ENCODE measurements at places on chromosomes 13 and 19.
A peak's percentile ranks its signal among the peaks of the same experiment; 100 is the strongest.

GRCh38 chr13:108283110-108283509, 13.6 kb downstream of the TNFSF13B start:
- no peak for DNase-seq

- no peak for DNase-seq
Measured at GRCh38 chr19:41030651-41031050, 39.6 kb downstream of the CYP2B6 start.

DNA sequence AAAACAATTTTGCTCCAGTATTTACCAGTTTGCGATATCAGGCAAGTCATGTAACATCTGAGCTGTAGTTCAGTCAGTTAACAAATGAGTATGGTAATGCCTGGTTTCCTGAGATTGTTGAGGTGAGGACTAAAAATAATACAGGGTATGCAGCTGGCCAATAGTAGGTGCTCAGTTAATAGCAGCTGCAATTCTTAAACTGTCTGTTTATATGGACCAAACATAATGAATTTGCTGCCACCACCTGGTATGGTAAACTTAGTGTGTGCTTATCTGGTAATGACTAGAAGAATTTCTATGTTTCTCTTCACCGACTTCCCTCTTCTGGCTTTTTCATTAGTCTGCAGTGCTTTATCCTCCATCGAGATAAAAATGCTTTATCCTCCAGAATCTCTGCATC, 9.1 kb downstream of the ZMYM2 start:
- no peak for DNase-seq

- DNase-seq, result no peak
Measured at GRCh38 chr13:30618186-30618929, 638 bp downstream of the USPL1 start.

GRCh38 chr13:94968040-94968756, 255.9 kb upstream of the SOX21 start:
- no peak for DNase-seq

DNA sequence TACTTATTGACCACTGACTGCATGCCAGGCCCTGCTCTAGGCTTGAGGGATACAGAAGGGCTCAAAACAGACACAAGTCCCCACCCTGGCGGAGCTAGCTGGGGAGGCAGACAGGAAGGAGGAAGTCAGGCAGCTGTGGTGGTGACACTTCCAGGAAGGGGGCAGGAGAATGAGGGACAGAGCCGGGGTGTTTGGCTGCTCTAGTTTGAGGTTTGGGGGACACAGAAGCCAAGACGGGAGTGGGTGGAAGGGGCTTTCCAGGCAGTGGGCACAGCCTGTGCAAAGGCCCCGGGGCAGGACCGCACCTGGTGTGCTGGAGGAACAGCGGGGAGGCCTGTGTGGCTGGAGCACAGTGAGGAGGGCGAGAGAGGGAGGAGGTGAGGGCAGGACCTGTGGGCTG, 4.0 kb downstream of the MRPL54 start:
- DNase-seq, result no peak

GRCh38 chr13:86445206-86445605, 646.0 kb upstream of the SLITRK6 start:
- DNase-seq, result no peak

GRCh38 chr13:71619096-71619495, 247.9 kb downstream of the DACH1 start:
- no peak for DNase-seq

DNA sequence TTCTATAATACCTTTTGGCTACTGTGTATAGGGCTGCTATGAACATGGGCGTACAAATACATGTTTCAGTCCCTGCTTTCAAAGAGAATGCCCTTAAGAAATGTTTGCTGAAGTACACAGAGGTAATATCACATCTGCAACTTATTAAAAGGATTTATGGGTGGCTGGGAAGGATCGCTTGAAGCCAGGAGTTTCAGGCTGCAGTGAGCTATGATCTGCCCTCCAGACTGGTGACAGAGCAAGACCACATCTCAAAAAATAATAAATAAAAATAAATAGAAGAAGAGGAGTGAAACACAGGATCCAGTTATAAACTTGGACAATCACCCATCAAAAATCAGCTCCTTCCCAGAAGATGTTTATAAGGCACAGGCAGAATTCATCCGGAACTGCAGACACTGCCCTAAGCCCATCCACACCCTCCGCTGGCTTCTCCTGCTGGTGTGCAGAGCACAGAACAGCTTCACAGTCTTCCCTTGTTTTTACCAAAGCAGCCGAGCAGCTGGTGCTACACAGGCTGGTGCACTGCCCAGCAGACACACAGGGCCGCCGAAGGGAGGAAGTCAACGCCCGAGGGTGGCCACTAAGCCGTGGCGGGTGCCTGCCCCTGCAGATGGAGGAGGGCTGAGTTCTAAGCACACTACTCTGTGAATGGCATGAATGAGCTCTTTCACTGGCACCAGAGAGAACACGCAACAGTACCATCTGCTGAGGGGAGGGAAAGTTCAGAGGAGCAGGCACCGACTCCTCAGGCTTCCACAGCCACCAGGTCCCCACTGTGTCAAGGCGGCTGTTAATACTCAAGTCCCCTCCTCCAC, 44.0 kb downstream of the BRD4 start:
- DNase-seq, result no peak

DNA sequence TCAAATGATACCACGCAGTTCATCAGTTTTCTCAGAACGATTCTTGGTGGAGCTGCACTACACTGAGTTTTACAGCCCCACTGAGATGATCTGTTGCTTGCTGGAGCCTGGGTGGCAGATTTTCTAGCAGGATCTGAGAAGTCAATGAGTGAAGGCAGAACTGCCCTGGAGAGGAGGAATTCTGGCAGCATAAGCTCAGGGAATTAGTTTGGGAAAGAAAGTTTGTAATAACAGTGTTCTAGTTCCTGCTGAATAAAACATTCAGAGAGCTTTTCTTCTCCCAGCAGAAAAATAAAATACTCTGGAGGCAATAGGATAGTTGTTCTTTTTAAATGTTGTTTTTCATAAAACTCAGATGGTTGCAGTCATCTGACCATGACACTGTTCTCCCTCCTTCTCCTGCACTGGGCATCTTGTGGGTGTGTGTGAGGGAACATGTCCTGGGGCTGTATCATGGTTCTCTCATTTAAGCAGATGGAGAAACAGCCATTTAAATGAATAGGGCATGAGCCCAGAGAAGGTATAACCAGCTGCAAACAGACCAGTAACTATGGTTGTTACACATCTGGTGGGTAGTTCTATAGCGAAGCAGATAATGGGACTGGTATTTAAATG, 29.6 kb downstream of the OLFM4 start:
- no peak for DNase-seq

- no peak for DNase-seq
Measured at GRCh38 chr13:49348751-49349150, 95.1 kb downstream of the CAB39L start.

DNA sequence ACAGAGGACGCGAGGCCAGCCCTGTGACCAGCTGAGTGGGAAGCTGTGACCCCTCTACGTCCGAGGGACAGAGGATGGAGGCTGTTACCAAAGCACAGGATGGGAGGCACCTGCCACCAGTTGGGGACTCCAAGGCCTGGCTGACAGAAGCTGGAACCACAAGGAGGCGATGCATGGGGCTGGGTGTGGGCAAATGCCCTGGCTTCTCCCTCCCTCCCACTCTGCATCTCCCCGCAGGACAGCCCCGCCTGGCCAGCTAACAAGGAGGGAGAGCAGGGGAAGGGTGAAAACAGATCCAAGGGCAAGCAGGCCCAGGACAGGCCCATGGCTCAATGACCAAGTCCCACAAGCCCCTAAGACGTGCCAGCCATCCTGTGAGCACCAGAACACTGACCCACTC, 28.6 kb downstream of the AKT2 start:
- no peak for DNase-seq

DNA sequence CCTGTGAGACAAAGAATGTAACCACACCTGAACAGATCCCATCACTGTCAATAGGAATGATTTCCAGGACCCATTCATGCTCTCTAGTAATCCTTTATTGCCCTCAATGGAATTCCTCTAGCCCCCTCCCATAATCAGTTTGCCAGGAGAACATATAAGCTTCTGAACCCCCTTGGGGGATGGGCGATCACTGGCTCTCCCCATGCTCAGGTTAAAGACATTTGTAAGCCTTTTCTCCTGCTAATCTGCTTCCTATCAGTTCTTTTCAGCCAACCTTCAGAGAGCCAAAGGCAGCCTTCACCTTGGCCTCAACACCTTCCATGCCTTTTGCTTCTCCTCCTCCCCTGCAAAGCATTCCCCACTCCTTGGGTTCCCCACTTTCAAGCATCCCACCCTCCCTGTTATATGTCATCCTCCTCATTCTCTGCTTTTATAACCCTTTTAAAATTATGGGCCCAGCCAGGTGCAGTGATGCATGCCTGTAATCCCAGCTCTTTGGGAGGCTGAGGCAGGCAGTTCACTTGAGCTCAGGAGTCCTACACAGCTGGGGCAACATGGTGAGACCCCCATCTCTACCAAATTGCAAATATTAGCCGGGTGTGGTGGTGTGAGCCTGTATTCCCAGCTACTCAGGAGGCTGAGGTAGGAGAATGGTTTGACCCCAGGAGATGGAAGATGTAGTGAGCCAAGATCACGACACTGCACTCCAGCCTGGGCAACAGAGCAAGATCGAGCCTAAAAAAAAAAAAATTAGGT, 12.4 kb downstream of the DPRX start:
- DNase-seq, result no peak

DNA sequence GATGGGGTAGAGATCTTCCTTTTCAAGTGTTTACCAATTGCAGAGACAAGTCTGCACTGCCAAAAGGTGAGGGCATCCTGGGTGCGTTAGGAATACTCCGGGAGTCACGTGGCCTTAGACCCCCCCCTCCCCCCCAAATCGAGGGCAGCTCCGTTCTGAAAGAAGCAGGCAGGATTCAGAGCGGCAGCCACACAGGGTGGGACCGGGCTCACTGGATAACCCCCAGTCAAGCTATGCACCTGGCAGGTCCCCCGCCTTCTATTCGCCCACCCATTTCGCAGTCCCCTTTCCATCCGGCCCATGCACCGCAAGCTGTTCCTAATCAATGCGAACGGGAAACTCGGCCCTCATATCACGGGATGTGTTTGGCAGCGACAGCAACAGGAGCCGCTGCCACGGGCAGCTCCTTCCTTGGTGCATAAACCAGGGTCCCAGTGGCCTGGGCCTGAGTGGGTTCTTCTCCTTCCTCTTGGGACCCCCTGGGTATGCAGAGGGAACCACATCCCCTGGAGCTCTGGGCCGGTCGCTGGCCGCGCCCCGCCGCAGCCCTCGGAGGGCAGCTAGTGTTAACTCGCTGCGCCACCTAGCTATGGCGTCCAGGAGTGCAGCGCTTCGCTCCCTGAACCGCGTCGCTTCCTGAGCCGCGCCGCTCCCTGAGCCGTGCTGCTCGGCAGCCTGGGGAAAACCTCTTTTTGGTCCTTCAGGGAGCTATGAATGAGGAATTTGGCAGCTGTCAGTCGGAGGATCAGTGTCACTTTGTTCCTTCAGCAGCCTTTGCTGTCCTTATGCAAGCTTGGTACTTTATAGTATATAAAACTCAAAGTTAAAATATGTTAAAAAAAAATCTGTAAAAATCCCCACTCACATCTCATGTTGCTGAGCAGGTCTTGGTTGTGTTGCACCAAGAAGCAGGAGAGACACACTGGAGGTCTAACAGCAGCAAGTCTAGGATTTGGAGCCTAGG, 41.4 kb downstream of the LYL1 start:
- DNase-seq, result peak; percentile 58

GRCh38 chr13:20074966-20075365, 85.9 kb downstream of the GJA3 start:
- no peak for DNase-seq

DNA sequence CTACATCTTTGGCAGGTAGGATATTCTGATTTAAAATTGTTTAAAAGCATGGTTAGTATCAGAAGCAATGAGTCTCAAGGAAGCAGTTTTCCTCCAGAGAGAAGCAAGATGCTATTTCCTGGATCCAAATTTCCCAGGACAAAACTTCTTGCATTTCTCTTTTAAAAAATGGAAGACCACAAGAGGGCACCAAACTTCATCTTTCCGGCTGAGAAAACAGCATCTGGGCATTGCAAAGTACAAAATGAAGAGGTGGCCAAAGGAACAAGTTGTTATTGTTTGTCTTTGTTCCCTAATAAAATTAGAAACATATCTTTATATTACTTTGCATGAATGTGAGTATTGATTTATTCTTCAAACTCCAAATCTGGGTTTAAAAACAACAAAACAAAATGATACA, 60.0 kb upstream of the LRCH1 start:
- peak; percentile 9 for DNase-seq

DNA sequence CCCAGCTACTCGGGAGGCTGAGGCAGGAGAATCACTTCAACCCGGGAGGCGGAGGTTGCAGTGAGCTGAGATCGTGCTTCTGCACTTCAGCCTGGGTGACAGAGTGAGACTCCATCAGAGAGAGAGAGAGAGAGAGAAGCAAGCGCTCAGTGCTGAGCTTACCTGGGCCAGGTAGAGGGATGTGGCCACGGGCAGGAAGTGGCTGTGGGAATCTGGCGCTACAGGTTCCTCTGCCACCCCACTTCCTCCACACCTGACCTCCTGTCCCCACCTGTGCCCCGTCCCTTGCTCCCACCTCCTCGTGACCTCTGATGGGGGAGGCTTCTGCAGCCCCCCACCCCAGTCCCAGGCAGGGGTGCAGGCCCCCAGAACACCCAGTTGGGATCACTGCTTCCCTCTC, 1.0 kb upstream of the NCCRP1 start:
- DNase-seq, result no peak

DNA sequence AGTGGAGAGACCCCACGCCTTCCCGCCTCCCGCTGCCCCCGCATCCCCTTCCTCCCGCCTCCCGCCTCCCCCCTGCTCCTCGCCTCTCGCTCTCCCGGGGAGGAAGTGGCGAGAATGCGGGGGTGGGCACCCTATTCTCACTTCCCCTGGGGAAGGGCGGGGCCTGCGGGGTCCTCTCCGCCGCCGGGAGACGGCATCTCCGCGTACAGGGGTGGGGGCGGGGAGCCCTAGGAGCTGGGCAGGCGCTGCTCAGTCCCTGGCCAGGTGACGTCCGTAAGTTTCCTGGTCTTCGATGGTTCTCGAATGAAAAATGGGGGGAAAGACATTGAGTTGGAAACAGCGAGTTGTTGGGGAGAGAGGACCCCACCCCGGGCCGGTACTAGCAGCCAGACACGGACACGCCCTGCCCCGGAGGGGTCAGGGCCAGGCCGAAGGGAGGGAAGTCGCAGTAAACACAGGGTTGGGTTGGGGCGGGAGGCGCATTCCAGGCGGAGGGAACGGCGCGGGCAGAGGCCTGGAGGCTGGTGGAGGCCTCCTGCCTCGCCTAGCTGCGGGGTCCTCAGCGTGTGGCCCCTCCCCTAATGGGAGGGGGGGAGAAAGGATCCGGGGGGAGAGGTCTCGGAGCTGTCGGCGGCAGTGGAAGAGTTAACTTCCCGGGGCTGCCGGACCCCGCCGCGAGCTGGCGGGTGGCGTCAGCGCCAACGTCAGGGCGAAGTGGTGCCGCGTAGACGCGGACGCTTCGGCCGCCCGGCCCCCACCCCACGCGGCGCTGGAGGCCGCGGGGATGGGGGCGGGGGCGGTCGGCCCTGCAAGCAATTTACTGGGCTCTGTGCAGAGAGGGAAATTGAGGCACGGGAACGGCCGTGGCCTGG, 10.4 kb upstream of the JUND start:
- DNase-seq, result peak; percentile 90

DNA sequence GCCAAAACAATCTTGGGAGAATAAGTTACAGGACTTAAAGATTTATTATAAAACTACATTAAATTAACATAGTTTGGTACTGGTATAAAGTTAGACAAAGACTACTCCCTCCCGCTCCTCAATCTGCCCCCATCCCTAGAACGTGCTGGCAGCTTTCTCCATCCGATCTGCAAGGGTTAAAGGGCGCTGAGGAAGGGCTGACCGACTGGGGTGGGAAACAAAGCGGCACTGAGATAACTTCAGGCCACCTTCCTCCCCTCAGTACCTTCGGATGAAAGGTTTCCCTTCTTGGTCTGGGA, 790 bp upstream of the SUGT1 start:
- DNase-seq, result no peak

Data from CD14-positive monocyte (primary cell).